ENCODE measurements at places on chromosomes 5 and 9.

DNA sequence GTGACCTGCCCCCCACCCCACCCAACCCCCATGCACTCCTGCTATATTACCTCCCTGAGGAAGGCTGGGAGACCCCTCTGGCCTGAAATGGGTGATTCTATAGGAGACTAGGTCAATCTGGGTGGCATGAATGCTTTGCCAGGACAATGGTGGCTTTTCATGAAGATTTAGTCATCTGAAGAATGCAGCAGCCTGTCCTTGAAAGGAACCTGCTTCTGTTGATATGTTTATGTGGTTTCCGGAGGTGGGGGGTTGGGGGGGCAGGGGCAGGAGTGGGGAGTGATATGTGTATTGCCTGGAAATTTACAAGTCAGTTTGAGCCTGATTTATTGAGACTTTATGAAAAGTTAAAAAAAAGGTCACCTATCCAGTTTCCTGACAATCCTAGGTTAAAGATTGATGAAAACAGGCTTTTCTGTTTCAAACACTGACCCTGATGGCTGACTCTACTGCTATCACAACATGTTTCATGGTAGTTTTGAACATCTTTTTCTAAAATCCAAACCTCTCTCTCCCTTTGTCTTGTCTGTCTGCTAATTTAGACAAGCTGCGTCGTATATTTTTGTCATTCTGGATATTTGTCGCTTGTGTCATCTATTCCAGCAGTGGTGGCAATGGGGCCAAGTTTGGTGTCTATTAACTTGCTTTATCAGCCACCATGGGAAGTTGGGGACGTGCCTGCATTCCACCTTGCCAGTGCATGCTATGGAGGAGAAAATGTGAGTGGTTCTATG is 153.7 kb upstream of the EGFLAM start:
- DNase-seq, result peak; percentile 78

DNA sequence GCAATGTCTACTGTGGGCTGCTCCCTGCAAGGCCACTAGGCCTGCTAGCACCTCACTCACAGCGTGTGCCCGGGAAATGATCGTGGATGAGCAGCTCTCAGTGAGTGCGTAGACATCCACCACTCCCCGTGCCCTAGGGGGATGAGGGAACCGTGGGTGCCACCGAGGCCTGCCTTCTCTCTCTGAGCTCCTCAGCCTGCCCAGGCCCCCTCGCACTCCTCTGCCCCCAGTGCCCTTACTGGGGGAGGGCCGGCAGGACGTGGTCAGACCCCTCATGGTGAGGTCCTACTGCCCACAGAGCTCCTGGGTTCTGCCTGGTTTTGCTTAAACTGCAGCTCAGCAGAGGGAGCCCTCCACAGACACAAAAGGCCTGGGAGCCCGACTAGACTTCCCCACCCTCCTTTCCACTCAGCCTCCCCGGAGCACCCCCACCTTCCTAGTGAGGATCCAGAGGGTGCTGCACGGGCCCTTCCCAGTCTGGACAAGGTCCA is 220.0 kb downstream of the CACNA1B start:
- DNase-seq, result no peak

GRCh38 chr9:110320651-110321445 is 16.8 kb downstream of the TXNDC8 start:
- DNase-seq, result no peak

GRCh38 chr5:9059920-9060691 is 485.8 kb downstream of the SEMA5A start:
- peak; percentile 47 for DNase-seq

GRCh38 chr5:158398360-158399201 is 539.6 kb upstream of the CLINT1 start:
- DNase-seq, result no peak

GRCh38 chr5:56833325-56833724 is 18.0 kb downstream of the MAP3K1 start:
- no peak for DNase-seq

GRCh38 chr5:116939641-116940040 is 365.0 kb upstream of the SEMA6A start:
- no peak for DNase-seq

GRCh38 chr9:89744730-89745129 is 139.9 kb downstream of the GADD45G start:
- no peak for DNase-seq

DNA sequence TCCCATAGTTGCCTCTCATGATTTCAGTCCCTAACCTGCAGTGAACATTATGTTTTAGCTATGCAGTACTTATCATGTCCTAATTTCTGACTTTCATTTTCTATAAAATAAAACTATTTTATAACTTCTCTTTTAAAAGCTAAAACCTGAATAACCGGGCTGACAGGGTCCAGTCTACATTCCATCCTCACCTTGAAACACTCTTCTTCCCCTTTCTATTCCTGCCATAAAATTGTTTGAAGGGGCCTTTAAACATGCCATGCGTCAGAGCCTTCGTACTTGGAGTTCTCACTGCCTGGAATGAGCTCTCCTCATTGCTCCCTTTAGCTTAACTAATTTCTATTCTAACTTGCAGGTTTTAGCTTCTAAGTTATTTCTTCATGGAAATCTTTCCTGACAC is 143.0 kb upstream of the PRLR start:
- DNase-seq, result no peak

- DNase-seq, result no peak
These were observed 604.1 kb upstream of the TLE4 start for GRCh38 chr9:78967596-78968217.

DNA sequence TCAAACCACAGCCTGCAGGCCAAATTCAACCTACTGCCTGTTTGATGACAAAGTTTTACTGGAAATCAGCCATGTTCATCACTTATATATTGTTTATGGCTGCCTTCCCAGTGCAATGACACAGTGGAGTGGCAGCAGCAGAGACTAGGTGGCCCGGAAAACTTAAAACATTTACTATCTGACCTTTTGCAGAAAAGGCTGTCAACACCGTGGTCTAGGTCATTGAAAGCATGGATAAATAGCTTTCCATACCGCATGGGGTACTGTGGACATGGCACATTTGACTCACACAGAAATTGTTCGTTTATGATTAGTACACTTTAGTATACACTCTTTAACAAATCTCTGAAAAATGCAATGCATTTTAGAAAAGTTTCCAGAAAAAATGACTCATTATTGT is 298.3 kb upstream of the EFNA5 start:
- no peak for DNase-seq

DNA sequence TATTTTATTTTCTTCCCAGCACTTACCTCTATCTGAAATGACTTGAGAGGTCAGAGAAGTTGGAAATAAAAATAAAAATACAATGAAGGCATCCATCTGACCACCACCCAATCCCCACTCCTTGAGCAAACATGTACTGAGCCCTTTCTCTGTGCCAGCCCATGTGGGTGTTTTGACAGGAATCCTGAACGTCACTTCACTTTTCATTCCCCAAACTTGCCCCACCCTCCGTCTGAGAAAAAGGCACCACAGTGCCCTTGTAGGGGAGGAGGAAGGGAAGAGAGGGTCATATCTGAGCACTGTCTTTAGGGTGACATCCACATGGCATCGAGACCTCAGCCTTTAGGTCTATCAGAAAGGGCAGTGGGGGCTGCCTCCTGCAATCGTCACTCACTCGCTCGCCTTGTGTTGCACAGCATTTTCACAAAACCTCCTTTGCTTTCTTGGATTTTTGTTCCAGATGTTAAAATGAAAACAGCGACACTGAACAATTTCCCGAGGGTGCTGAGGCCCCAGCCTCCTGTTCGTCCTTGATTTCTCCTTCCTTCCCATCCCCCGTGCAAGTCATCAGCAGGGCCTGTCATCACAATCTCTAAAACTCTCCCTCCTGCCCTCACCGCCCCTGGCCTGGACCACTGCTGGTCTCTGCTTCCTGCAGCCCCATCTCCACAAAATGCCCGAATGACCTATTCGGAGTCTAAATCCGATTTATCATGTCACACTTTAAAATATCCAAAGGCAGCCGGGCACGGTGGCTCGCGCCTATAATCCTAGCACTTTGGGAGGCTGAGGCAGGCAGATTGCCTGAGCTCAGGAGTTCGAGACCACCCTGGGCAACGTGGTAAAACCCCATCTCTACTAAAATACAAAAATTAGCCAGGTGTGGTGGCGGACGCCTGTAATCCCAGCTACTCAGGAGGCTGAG is 13.0 kb downstream of the HIGD2A start:
- DNase-seq, result no peak

GRCh38 chr9:134677743-134678142 is 36.1 kb downstream of the COL5A1 start:
- DNase-seq, result no peak

GRCh38 chr5:43367453-43367852 is 44.7 kb downstream of the CCL28 start:
- peak; percentile 14 for DNase-seq

DNA sequence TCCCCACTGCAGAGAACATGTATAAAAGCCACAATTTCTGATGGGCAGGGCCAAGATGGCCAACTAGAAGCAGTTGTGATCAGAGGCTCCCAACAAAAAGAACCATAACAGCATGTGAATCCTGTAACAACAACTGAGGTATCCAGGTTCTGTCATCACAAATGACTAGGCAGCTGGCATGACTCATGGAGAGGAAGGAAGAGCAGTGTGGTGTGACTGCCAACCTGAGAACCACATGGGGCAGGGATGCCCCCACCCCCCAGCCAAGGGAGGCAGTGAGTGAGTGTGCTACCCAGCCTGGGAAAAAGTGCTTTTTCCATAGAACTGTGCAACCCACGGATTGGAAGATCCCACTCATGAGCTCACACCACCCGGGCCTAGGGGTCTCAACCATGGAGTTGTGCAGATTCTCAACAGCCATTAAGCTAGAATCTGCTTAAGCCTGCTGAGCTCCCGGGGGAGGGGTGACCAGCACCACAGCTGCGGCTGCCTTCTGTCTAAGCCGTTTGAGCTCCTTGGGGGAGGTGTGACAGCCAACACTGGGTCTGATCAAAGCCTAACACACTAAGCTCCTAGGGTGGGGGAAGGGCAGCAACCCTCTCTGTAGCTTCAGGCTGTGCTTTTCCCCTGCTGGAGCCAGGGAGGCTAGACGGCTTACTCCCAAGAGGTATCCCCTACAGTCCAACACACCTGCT is 80.1 kb upstream of the DMAC1 start:
- no peak for DNase-seq

GRCh38 chr5:171999877-172000276 is 6.6 kb downstream of the FBXW11 start:
- DNase-seq, result no peak

DNA sequence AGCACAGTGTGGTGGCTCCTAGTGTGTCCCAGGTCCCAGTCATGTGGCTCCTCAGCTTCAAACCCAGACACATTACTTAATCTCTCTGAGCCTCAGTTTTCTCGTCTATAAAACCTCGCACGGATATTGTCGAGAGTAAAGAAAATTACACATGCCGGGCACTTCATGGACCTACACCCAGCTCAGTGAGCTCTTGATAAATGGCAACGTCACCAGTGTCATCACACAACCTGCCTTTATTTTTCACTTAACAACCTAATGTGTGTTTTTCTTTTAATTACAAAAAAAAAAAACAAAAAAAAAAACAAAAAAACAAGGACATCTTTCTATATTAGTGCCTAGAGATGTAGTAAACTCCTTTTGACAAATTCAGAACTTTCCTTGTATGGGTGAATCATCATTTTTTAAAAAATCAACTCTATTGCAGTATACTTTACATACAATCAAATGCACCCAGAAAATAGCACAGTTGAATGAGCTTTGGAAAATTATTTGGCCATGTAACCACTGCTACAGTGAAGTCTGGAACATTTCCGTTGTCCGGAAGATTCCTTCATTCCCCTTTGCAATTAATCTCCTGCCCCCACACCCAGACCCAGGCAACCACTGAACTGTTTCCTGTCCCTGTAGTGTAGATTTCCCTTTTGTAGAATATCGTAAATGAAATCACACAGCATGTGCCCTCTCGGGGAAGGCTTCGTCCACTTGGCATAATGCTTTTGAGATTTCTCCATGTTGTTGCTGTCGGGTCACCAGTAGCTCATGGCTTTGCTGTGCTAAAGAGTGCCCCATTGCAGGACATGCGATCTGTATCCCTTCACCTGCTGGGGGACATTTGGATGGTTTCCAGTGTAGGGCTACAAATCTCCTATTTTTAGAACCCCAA is 100.4 kb upstream of the LARP1 start:
- no peak for DNase-seq

GRCh38 chr9:91486699-91487497 is 63.3 kb upstream of the NFIL3 start:
- no peak for DNase-seq

DNA sequence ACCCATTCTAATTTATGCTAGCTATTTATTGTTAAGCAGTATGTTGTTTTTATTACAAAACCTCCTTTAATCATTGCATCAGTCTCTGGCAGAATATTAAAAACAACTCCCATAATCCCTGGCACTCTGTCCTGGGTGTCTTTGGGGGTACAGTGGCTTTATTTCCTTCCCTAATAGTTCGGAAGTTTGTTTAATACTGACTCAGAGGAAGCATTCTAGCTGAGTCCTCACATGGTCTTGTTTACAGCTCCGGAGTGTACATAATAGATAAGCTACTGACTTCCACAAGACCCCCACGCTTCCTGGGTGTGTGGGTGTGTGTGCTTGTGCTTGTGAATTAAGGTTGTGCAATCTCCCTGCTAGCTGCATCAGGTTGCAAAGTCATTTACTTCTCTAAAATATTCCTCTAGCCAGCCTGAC is 149.8 kb upstream of the CDKN2B start:
- DNase-seq, result no peak

DNA sequence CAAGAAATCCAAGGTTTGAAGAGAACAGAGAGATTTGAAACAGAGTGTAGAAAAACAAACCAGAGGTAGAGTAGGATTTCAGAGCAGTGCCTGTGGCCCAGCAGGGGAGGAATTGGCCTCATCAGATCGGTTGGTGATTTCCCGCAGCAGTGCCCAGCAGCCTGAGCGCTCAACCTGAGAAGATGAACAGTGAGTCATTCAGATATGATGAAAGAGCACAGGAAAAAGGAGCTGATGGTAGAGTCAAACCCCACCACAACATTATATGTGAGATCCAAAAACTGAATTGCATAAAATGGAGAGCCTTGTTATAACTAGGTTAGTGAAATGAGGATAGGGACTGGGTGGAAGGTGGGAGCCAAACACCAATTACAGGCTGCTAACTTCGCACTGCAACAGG is 248.9 kb downstream of the PIK3R1 start:
- DNase-seq, result no peak

GRCh38 chr5:68918306-68918705 is 175.5 kb upstream of the SLC30A5 start:
- DNase-seq, result no peak

GRCh38 chr5:6909901-6910300 is 196.7 kb downstream of the TENT4A start:
- no peak for DNase-seq

DNA sequence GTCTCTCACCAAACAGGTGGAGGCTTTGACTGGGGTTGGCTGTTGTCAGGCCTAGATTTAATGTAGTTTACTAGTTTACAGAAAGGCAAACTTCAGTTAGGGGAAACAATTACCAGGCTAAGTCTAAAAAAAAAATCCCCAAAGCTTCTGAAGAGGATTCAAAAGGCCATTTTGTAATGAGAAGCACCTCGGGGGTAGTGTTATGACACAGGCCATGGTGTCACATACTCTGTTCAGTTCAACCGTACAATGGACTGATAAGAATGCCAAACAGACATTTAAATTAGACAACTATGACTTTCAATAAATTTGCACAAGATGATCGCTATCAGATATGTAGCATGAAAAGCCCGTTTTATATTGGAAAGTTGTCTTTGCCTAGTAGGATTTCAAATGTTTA is 120.1 kb upstream of the PCA3 start:
- no peak for DNase-seq

GRCh38 chr9:26263478-26263877 is 585.2 kb upstream of the TUSC1 start:
- DNase-seq, result no peak
